ENCODE measurements at places on chromosomes 11 and 22. TPM values are rescaled to one million over a fixed set of nuclear protein-coding genes. Genes with fewer than 3 reads are reported as not detected.
A peak's percentile ranks its signal among the peaks of the same experiment; 100 is the strongest.

Gene FOXR1
- total RNA-seq = not detected

Gene TRPC6
- 0.28 TPM for total RNA-seq

Gene SPDYC
- not detected for total RNA-seq

Gene CDHR5
- total RNA-seq = not detected

Gene APOC3
- total RNA-seq = not detected

Gene ARHGAP20
- total RNA-seq = 0.86 TPM

GRCh38 chr22:26182723-26183122, 13.5 kb downstream of the SEZ6L start:
- DNase-seq = no peak

DNA sequence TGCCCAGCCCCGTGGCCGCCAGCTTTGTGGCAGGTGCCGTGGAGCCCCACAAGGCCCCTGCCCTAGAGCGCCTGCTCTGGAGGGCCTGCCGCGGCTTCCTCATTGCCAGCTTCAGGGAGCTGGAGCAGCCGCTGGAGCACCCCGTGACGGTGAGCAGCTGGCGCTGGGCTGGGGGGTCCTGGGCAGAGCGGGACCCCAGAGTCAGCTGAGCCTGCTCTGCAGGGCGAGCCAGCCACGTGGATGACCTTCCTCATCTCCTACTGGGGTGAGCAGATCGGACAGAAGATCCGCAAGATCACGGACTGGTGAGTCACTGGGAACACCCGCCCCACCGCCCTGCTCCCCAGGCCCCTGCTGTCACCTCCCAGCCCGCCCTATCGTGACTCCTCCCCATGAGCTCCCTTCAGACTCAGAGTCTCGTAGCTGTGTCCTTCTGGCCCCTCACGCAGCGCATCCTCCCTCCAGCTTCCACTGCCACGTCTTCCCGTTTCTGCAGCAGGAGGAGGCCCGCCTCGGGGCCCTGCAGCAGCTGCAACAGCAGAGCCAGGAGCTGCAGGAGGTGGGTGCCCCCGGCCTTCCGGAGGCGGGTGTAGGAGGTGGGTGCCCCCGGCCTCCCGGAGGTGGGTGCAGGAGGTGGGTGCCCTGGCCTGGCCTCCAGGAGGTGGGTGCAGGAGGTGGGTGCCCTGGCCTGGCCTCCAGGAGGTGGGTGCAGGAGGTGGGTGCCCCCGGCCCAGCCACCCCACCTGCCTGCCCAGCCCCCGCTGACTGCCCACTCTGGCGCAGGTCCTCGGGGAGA, 4.7 kb downstream of the TCIRG1 start:
- no peak for DNase-seq

- peak; percentile 75 for DNase-seq
Measured at GRCh38 chr11:94602430-94603372, 35.5 kb downstream of the PIWIL4 start.

GRCh38 chr22:20180640-20181039, 29.8 kb upstream of the CCDC188 start:
- DNase-seq = no peak

- no peak for DNase-seq
Measured at GRCh38 chr22:40610329-40610850, 26.1 kb downstream of the MRTFA start.

GRCh38 chr22:46108564-46109473, 41.5 kb upstream of the PPARA start:
- DNase-seq = no peak

DNA sequence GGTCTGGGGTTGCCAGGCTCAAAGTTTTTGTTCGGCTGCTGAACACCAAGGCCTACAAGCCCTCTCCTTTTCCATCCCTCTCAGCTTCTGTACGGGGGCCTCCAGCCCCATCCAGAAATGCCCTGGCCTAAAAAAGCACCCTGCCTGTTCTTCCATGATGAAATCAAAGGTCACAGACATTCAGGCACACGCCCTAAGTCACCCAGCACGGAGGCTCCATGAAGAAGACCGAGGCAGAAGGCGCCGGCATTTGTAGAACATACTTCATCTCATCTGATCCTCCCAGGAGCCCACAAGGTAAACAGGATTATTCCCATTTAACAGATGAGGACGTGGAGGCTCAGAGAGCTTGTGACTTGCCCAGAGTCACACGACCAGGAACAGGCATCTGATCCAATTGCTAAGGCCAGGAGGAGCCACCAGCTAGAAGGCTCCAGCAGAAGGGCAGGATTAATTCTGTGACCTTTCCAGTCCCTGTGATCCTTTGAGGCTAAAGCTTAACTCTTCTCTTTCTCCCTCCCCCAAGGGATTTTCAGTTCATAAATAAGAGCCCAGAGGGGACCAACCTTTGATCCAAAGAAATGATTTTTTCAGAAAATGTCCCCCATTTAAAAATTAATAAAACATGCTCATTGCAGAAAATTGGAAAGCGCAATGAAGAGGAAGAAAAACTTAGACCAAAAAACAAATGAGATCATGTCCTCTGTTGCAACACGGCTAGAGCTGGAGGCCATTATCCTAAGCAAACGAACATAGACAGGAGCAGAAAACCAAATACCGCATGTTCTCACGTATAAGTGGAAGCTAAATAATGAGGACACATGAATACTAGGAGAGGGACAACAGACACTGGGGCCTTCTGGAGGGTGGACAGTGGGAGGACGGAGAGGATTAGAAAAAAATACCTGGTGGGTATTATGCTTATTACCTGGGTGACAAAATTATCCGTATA, 38.7 kb downstream of the CYTH4 start:
- no peak for DNase-seq

DNA sequence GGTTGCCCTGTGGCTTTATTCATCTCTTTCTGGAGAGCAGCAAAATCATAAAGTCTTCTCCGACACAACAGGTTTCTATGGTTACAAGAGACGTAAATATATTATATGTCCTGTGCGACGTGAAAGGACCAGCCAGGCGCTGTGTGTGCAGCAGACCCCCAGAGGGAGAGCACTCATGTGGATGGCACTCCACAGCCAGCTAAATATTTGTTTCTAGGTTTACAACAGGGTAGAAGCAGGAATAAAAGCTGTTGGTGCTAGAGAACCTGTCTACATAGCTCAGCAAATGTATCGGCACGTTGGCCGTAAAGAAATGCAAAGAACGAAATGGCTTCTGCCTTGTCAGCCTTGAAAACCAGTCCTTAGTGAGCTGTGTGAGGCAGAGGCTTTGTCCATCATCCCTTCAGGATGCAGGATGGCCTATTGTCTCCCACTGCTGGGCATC, 133.8 kb upstream of the PITPNB start:
- no peak for DNase-seq

- no peak for DNase-seq
Measured at GRCh38 chr11:108216988-108217387, 5.5 kb downstream of the NPAT start.

GRCh38 chr11:131977854-131978253, 607.4 kb downstream of the NTM start:
- no peak for DNase-seq

DNA sequence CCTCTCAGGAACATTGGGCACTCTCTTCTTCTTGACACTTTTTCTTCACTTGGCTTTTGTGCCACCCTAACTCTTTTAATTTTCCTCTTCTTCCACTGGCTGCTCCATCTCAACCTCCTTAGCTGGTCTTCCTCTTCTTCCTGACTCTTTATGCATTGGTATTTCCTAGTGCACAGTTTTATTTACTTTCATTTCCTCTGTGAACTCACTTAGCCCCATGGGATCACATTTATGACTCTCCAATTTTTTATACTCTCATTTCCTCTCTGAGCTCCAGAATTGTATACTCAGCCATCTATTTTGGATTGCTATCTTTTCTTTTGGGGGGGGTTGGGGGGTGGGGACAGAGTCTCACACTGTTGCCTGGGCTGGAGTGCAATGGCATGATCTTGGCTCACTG, 38.5 kb upstream of the LARGE1 start:
- DNase-seq = no peak

DNA sequence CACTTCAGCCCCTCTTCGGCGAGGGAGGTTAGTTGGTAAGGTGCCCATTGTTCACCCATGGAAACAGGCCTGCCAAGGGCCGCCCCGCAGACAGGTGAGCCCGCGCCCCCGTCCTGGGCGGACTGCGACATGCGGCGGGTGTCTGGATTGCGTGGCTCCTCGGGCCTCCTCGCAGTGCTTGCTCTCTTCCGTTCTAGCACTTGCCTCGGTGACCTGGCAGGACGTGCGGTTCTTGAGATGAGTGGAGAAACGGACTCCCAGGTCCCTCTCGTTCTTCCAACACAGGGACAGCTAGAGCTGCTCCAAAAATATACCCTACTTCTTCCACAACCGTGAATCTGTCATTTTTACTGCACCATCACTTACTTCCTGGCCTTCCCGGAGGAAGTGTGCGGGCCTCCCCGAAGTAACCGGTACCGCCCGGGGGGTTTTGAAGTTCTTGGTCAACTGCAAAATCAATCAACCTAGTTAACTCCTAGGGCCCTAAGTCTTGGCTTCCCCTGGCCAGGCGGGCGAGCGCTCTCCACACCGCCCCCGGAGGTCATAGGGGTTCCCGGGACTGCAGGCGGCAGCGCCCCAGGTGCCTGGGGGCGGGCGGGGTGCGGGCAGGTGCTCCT, 745 bp upstream of the ZBTB44 start:
- DNase-seq = no peak

- DNase-seq = no peak
Measured at GRCh38 chr11:118156531-118157185, 4.0 kb upstream of the SCN4B start.

DNA sequence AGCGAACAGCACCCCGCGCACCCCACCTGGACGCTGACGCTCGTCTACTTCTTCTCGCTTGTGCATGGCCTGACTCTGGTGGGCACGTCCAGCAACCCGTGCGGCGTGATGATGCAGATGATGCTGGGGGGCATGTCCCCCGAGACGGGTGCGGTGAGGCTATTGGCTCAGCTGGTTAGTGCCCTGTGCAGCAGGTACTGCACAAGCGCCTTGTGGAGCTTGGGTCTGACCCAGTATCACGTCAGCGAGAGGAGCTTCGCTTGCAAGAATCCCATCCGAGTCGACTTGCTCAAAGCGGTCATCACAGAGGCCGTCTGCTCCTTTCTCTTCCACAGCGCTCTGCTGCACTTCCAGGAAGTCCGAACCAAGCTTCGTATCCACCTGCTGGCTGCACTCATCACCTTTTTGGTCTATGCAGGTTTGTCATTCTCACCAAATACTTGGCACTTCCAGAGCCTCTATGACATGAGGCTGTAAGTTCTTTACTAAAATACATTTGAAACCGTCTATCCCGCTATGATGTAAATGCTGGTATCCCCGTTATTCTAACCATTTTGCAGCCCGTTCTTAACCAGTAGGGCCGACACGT, 535 bp downstream of the AQP11 start:
- DNase-seq = no peak
